ENCODE measurements at places on chromosomes 12 and 14.

DNA sequence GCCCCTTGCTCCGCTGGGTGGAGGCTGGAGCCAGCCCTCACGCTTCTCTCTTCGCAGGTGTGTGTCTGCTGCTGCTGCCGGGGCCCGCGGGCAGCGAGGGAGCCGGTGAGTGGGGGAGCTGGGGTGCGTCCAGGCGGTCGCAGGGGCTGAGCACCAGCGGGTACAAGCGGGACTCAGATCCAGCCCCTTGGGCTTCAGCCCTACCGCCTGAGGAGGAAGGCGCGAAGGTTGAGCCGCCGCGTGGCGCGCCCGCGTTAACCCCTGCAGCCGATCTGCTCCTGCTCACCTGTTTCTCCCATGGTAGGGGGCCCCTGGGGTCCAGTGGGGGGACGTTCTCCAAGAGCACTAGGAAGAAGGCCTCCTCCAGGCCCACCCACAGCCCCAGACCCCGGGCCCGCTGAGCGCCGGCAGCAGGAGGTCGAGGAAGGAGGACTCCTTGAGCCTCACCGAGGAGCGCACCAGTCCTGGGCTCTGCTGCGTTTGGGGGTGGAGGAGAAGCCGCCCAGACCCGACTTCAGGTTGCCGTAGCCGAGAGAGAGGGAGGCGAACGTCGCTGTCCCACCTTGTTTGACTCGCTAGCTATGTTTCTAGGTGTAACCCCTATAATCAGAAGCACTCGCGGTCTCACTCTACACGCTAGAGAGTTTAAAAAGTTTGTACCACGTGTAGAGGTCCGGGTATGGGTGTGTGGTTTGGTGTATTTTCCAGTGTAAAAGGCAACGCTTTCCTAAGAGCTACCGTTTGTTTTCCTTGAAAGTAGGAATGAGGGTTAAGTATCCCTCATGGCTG, 834 bp downstream of the COCH start:
- no peak for DNase-seq

DNA sequence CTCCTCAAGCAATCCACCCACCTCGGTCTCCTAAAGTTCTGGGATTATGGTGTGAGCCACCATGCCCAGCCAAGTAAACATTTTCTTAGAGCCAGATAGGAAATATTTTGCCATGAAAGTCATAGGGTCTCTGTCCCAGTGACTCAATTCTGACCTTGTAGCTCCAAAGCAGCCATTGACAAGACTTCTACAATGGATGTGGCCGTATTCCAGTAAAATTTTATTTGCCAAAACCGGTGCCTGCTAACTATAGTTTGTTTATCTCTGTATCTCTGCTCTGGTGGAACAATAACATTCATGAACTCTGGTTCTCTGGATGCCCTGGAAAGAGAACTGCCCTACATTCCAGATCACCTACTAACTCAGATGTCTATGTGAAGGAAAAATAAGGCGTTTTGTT, 54.6 kb upstream of the USP44 start:
- no peak for DNase-seq

DNA sequence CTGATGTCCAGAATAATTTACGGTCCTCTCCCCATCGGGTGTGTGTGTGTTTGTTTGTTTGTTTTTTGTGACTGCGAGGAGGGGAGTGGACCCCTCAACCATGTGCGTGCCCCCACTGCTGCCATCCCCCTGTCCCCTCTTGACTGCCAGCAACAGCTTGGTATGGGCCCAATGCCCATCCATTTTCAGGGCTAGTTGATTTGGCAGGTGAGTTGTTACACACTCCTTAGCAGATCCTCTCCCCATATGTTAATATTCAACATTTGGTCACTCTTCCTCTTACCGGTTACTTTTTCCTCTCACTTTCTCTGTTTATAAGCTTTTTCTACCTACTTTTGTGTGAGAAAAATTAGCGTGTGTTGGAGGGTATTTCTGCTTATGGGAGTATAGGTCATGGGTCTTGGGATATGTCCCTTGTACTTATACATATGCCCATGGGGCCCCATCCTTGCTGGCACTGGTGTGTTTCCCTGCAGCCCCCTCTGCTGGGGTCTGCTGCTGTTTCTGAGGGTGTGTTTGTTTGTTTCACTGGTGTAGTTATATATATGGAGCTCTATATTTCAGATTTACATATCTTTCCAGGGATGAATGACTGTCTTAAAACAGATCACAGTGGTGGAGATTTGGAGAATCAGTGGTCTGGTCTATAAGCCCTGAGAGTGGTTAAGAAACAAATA, 33.8 kb downstream of the ZFHX2 start:
- no peak for DNase-seq

DNA sequence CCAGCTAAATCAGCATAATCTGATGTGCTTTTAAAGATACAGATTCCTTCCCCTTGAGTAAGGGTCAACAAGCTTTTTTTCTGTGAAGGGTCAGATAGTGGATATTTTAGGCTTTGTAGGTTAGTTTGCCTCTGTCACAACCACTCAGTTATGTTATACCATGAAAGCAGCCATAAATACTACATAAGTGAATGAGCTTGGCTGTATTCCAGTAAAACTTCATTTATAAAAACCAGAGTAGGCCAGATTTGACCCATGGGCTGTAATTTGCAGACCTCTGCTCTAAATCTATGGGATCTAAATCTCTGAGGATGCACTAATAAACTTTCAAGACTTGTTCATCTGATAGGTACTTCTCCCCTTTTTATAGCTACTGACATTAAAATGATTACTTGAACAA, 47.7 kb downstream of the LEMD3 start:
- DNase-seq: no peak

GRCh38 chr12:74412606-74413230, 124.9 kb upstream of the ATXN7L3B start:
- DNase-seq: no peak

DNA sequence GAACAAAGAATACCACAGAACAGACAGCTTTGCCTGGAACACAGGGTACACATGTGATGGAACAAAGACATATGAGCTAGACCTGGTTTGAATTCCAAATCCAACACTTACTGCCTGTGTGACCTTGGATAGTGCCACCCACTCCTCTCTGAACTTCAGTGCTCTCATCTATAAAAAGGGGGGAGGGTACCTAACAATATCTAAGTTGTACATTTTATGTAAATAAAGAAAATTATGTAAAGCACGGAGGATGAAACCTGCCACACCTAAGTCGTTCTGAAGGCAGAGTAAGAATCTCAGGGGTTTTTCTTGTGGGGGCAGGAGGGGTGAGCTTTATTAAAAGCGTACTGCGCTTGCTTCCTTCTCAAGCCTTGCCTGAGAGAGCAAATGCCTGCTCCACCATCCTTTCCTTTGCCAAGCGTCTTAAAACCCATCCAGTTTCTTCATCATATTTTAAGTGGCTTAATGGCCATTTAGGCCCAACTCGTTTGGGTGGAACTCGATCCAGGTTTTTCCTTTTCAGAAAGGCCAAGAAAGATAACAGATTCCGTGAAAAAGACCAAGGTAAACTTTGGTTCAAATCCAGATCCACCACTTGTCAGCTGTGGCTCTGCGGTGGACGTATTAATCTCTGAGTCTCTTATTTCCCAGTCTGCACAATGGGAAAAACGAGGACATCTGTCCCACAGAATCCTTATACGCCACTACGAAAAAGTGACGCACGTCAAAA, 946 bp downstream of the DDX24 start:
- peak; percentile 8 for DNase-seq

DNA sequence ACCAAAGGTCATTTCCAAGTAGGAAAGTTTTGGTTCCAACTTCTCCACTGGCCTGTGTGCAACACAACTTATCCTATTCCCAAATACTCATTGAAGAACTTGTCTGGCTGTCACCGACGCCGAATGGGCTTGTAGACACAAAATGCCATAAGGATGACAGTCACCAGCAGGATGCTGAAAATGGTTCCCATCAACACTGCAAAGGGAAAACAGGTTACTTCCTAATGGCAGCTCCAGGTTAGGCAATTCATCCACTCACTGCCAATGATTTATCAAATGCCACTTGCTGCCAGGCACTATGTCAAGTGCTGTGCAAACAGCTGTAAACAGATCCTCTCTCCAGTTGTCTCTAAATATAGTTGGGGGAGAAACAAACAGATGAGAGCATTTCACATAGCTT, 6.1 kb downstream of the C12orf76 start:
- no peak for DNase-seq

GRCh38 chr14:33897382-33897781, 53.5 kb downstream of the EGLN3 start:
- no peak for DNase-seq

DNA sequence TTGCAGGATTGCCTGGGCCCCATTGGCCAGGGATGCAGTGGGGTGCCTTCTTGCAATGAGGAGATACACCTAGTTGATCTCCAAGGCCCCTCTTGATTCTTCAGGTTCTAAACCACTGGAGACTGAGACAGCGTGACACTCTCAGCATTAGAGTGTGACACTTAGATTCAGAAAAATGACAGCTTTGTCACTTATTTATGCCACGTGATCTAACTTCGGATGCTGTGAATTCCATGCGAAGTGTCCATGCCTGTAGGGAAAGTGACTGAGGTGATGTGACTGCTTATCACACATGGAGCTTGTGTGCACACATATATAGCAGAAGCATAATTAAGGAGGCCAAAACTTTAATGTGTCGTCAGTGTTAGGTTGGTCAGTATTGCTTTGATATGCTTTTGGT, 30.4 kb downstream of the FBXW8 start:
- no peak for DNase-seq

DNA sequence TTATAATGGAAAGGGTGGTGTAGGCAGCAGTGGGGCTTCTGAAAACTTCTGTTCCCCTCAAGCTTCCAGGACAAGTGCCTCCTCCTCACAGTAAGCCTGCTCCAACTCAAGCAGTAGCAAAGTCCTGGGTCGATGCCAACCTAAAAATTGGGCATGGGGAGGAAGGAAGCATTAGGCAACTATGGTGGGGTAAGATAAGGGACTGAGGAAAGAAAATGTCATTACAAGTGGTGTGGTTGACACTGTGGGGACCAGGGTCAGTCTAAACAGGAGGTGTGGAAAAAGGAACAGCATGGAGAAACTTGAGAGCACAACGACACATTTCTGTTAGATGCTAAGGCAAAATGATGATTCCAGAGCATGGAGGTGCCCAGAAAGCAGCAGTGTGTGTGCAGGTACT, 34.9 kb downstream of the WIF1 start:
- no peak for DNase-seq

DNA sequence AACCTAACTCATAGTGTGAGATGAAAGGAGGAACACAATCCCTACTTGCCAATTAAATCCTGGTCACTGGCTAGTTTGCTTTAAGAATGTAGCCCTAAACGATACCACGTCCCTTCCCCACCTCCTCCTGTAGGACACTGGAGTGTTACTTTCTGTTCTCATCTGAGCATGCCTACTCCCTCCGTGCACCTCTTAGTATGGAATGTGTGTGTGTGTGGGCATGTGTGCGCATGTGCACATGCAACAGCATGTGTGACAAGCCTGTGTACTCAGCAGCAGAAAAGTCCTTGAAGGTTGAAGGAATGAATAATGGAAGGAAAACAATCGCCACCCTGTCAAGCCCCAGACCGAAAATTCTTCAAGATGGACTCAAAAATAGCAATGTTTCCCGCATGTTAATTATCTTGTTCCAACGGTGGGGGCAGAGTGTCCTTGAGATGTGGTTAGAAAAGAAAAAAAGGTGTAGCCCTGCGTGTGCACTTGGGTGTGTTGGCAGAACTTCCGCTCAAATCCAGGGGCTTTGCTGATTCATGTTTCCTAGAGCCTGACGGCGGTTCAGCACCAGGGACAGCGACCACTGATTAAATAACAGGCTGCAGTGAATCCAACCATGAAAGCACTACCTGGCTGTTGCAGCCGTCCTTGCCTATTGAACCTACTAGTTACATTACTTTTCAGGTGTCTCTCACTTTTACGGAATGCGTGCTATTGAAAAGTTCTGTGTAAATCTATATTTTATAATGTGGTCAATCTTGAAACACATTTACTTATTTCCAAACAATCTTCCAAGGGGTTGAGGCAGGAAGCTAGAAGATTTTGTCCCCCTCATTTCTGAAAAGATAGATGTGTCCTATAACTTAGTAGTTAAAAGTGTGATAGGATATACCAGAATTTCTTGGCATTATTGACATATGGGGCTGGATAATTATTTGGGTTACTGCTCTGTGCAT, 79.8 kb downstream of the SRRM4 start:
- DNase-seq: peak; percentile 9

GRCh38 chr12:93136253-93137055, 207.4 kb upstream of the EEA1 start:
- DNase-seq: no peak

DNA sequence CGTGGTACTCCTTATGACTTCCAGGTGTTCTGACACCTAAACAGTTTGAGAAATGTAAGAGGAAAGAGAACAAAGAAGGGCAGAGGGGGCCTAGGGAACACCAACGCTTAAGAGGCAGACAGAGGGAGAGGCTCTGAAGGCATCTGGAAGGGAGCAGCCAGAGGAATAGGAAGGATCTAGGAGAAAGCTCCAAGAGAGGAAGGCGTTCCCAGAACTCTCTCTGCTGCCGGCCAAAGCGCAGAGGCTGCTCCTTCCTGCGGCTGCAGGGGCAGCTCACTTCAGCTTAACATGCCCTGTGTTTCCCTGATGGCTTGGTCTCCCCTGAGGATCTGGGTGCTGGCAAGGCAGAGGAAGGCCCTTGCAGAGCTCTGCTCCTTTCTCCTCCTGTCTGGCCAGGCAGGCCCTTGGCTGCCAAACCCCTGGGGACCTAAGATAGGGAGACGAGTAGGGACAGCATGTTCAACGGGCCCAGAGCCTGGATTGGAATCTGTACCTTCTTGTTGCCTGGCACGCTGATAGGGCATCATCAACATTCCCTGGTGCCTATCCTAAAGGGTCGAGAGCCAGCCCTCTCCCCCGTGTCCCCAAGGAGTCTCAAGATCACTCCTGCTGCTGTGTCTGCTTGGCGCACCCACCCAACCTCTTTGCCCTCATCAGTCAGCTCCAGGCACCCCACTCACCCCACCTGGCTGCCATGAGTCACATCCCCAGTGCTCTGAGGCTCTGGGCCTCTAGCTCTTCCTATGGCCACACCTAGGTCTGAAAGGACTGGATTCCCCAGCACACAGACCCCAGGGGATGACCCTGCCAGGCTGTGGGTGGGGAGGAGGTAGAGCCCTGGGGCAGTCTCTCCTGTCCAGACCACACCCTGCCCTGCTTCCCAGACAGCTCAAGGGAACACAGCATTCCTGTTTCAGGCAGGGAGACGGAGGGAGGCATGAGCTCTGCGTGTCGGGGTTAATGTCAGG, 45.6 kb downstream of the LTBP2 start:
- DNase-seq: no peak

GRCh38 chr14:85281921-85282320, 248.0 kb upstream of the FLRT2 start:
- DNase-seq: no peak

- DNase-seq: no peak
Observed at GRCh38 chr14:33837943-33838683, 112.8 kb downstream of the EGLN3 start.

Data from CD4-positive, alpha-beta T cell treated with Interleukin-17A for 4 hours (primary cell).